ENCODE measurements at places on chromosomes 3 and 15.

DNA sequence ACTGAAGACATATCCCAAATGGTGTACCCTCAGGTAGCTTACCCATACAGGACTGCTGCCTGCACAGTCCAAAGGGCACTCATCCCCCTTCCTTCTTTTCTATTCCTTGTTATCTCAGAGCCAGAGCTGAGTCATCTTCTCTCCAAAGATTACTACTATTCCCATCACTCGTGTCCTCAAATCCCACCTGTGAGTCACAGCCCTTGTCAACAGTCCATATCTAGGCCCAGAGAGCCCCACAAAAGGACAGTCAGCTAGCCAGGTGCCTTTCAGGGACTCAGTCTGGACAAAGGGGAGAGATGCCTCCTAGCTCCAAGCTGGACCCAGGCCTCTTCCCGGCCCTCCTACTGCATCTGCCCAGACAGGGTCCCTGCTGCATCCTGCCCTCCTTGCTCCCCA lies 11.0 kb downstream of the PARP16 start:
- DNase-seq, result no peak

GRCh38 chr3:105970283-105970682 lies 101.5 kb upstream of the CBLB start:
- DNase-seq, result peak; percentile 85

- no peak for DNase-seq
Measured at GRCh38 chr3:149384167-149384566, 6.7 kb upstream of the TM4SF1 start.

GRCh38 chr3:127002195-127003174 lies 19.6 kb downstream of the PLXNA1 start:
- peak; percentile 92 for DNase-seq
